Upper lobe of left lung (tissue), 6 donors: ENCODE measurements at places on chromosomes 11 and 22. TPM values are rescaled to one million over a fixed set of nuclear protein-coding genes. Genes with fewer than 3 reads are reported as not detected.

The ZBTB16 gene
- total RNA-seq: 584 TPM

The ACRV1 gene
- not detected for total RNA-seq

The CTSD gene
- total RNA-seq: 1,978 TPM

- H3K36me3 ChIP-seq: no peaks in the 10 kb centered on the region
- no peak overlapping the region for H3K27ac ChIP-seq
- H3K27me3 ChIP-seq: no peaks in the 10 kb centered on the region
Observed at GRCh38 chr11:7143908-7144307, 55.1 kb downstream of the RBMXL2 start.

DNA sequence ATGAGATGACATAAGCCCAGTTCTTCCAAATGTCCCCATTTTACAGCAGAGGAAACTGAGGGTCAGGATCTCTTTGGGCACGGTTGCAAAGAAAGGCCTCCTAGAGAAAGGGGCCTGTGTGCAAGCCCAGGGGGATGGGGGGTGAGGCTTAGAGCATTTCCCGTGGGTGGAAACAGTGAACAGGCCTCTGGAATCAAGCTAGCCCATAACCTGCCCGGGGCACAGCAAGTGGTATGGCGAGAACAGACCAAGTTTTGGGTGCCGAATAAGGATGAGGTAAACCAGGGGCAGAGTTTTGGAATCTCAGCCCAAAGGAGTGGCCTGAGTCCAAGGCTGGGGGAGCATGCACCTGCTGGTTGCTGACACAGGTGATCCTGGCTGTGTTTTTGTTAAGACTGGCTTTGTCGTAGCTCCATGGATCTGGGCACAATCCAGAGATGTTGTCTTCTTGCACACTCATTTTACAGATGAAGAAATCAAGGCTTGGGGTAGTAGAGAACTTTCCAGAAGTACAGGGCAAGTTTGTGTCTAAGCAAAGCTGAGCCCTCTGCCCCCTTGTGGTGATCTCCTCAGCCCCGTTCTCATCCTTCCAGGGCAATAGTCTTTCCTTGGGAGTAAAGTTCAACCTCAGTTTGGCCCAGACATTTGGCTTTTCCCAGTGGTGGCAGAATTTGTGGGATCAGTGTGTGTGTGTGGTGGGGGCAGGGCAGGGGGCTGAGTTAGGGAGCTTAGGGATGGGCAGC, 53.5 kb upstream of the MYEOV start:
- H3K4me1 ChIP-seq: no peaks in the 10 kb centered on the region
- no peak for DNase-seq
- H3K27ac ChIP-seq: no peak overlapping the region

DNA sequence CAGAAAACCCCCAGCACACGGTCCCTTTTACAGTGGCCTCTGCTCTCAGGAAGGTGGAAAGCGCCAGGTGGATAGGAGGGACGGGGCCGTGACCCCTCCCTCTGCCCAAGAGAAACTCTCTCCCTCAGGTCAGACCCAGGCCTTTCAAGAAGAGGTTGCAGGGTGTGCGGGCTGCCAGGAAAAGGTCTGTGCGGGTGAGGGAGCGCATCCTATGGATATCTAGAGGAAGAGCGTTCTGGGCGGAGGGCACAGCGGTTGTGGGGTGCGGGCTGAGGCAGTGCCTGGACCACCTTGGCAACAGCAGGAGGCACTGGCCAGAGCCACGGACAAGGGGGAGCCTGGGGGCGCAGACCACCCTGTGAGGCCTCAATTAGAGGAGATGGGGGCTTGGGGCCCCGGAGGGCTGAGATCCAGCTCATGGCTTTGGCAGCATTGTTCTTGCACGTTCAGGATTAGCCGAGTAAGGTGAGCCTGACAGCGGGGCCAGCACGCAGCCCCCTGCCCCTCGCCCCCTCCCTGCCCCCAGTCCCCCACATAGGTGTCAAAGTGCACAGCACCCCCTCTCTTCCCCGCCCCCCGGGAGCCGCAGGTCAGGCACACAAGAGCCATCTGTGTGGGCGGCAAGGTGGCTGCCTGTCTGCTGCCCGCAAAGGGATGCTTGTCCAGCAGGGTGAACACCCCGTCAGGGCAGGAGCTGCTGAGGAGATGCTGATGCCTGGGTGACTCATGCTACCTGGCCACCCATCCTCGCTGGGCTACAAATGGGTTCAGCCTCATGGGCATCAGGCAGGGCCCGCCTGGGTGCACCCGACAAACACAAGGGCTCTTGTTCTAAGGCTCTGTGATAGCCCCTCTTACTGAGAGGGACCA, 92.8 kb upstream of the KCNQ1OT1 start:
- H3K27ac ChIP-seq: peak overlapping the region; percentile 79
- peaks cover 8% of the 10 kb centered on the region for H3K4me1 ChIP-seq
- peak; percentile 19 for DNase-seq
- no peak overlapping the region for H3K4me3 ChIP-seq
- no peaks in the 10 kb centered on the region for H3K36me3 ChIP-seq

DNA sequence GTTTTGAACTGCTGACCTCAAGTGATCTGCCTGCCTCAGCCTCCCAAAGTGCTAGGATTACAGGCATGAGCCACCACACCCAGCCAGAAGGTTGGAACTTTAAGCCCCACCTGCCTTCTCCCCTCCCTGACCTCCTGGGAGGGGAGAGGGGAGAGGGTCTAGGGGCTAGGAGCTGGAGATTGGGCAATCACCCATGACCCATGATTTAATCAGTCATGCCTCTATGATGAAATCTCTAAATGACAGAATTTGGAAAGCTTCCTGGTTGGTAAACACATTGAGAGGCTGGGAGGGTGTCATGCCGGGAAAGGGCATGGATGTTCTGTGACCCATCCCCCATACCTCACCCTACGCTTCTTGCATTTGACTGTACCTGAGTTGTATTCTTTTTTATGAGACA, 17.1 kb upstream of the TFIP11 start:
- H3K36me3 ChIP-seq: peaks cover 3% of the 10 kb centered on the region
- no peak overlapping the region for H3K4me3 ChIP-seq
- peak; percentile 73 for DNase-seq
- no peaks in the 10 kb centered on the region for H3K27me3 ChIP-seq

- peaks cover 19% of the 10 kb centered on the region for H3K4me1 ChIP-seq
- no peak for DNase-seq
- H3K36me3 ChIP-seq: no peaks in the 10 kb centered on the region
- peak overlapping the region; percentile 50 for H3K4me3 ChIP-seq
- H3K27me3 ChIP-seq: no peaks in the 10 kb centered on the region
- H3K27ac ChIP-seq: no peak overlapping the region
Observed at GRCh38 chr22:38843201-38843656, 599 bp downstream of the NPTXR start.

GRCh38 chr11:19241260-19242178, 774 bp upstream of the E2F8 start:
- no peak for DNase-seq
- no peak overlapping the region for H3K27ac ChIP-seq
- H3K4me1 ChIP-seq: peaks cover 27% of the 10 kb centered on the region
- no peaks in the 10 kb centered on the region for H3K36me3 ChIP-seq
- H3K27me3 ChIP-seq: peaks cover 7% of the 10 kb centered on the region

- no peaks in the 10 kb centered on the region for H3K27me3 ChIP-seq
- H3K4me3 ChIP-seq: no peak overlapping the region
- no peaks in the 10 kb centered on the region for H3K36me3 ChIP-seq
- H3K27ac ChIP-seq: no peak overlapping the region
- DNase-seq: no peak
- H3K4me1 ChIP-seq: no peaks in the 10 kb centered on the region
Observed at GRCh38 chr11:95720195-95720594, 69.4 kb downstream of the FAM76B start.

GRCh38 chr22:37546437-37547250, 13.6 kb upstream of the CDC42EP1 start:
- DNase-seq: peak; percentile 86
- H3K4me3 ChIP-seq: no peak overlapping the region
- H3K4me1 ChIP-seq: peaks cover 62% of the 10 kb centered on the region
- H3K36me3 ChIP-seq: no peaks in the 10 kb centered on the region
- no peaks in the 10 kb centered on the region for H3K27me3 ChIP-seq
- H3K27ac ChIP-seq: peak overlapping the region; percentile 94

DNA sequence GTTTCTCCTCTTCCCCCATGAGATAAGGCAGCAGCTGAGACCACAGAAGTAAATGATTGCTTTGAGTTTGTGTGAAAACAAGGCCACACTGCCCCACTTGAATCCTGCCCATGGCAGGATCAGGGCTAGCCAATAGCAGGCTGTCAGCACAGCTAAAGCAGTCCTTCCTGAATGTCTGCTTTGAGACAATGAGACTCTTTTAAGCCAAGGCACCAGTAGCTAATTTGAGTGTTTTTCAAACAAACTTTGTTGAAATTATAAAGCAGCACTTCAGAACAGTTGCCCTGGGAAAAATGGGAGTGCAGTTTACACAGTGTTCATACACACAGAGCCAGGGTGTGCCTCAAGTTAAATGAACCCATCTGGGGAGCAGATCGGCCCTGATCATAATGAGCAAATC, 103.5 kb upstream of the OR5AK2 start:
- H3K27ac ChIP-seq: no peak overlapping the region
- H3K36me3 ChIP-seq: no peaks in the 10 kb centered on the region
- no peaks in the 10 kb centered on the region for H3K4me1 ChIP-seq

DNA sequence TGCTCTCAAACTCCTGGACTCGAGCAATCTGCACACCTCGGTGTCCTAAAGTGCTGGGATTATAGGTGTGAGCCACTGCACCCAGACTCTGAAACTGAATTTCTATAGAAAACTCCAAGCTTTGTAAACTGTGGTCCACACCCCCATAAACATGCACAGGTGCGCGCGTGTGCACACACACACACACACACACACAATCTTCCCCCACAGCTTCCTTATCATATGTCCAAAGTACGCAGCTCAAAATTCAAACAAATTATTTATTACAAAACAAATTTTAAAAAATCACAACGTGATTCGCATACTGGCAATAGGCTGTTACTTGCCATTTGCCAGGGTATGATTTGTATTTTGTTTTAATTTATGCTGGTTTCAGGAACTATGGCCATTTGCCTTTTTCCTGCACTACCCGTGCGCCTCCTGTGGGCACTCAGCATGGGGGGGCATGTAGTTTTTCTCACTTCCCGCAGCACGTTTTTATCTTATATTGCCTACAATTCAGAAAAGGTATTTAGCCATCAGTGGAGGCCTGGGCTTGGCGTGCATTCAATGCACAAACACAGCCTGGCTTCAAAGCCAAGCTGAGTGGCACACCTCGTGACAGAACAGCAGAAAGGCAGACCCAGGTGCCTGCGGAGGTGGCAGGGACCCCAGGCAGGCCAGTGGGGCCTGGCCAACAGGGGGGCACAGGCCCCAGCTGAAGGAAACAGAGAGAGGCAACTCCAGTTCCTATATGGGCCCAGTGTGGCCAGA, 10.8 kb upstream of the SNX32 start:
- DNase-seq: no peak
- H3K27me3 ChIP-seq: no peaks in the 10 kb centered on the region
- no peak overlapping the region for H3K4me3 ChIP-seq

DNA sequence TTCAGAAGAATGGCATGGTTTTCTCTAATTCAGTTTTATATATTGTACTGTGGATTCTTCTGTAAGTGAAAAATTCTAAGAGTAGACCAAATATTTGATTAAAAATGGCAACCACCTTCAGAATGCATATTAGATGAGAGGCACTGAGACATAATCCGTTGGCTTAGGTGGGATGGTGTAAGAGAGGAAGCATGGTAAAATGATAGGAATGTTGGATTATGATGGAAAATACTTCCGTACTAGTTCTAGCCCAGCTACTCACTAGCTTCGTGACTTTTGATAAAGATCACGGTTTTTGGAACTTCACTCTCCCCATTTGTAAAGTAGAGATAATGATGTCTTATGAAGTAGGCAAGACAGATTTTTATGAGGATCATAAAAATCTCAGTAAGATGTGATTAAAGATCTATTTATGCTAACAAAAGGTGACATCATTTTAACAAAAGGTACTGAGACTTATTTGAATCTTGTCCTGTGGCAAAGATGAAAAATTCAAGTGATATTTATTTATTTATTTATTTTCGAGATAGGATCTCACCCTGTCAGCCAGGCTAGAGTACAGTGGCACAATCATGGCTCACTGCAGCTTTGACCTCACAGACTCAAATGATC, 37.5 kb downstream of the UVRAG start:
- H3K36me3 ChIP-seq: peaks cover 5% of the 10 kb centered on the region
- no peak overlapping the region for H3K27ac ChIP-seq
- H3K4me1 ChIP-seq: peaks cover 21% of the 10 kb centered on the region
- H3K27me3 ChIP-seq: no peaks in the 10 kb centered on the region
- H3K4me3 ChIP-seq: no peak overlapping the region

GRCh38 chr22:29302681-29303465, 3.6 kb upstream of the GAS2L1 start:
- H3K4me3 ChIP-seq: no peak overlapping the region
- H3K27me3 ChIP-seq: no peaks in the 10 kb centered on the region
- H3K4me1 ChIP-seq: peaks cover 17% of the 10 kb centered on the region
- DNase-seq: peak; percentile 68
- H3K27ac ChIP-seq: peak overlapping the region; percentile 26

DNA sequence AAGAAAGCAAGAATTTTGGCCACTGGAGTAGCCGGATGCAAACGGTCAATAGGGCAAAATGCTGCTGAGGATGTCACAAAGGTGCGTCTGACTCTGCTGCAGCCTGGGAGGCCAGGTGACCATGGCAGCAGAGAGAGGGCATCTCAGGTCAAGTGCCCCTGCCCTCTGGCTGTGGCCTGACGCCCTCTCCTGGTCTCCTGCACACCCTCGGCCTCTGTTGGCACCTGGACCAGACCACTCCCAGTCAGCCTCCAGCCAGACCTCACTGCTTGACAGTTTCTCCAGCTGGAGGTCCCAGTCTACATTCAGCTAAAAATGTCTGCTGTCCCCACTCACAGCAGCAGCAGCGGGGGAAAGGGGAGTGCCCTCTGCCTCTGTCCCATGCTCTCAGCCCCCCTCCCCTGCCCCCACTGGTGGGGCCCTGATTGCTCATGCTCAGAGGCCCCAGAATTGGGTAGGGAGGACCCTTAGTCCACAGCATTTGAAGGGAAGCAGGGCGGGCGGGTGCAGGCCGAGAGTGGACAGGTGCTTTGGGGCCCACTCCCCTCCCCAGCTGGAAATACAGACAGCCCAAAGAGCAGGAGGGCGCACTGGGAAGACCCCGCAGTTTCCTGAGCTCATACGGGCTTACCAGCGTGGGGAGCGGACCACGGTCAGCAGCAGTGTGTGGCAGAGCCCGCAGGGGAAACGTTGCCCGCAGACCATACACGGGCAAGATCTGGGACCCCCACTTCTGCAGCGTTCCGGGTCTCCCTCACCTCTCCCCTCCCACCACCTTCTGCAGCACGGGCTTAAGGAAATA, 1.6 kb upstream of the BRSK2 start:
- peaks cover 37% of the 10 kb centered on the region for H3K27me3 ChIP-seq
- H3K36me3 ChIP-seq: no peaks in the 10 kb centered on the region
- H3K4me3 ChIP-seq: no peak overlapping the region
- H3K27ac ChIP-seq: no peak overlapping the region

- H3K27me3 ChIP-seq: no peaks in the 10 kb centered on the region
- no peak for DNase-seq
- no peak overlapping the region for H3K27ac ChIP-seq
- H3K4me3 ChIP-seq: no peak overlapping the region
Observed at GRCh38 chr11:103420593-103420992, 311.4 kb downstream of the DYNC2H1 start.
